T1000 (cell line): ENCODE measurements at places on chromosomes 3 and 15.

- DNase-seq, result no peak
These were observed 29.1 kb downstream of the DAPK2 start for GRCh38 chr15:64017082-64017588.

- no peak for DNase-seq
These were observed 149.7 kb upstream of the SUCLG2 start for GRCh38 chr3:67804089-67804488.

DNA sequence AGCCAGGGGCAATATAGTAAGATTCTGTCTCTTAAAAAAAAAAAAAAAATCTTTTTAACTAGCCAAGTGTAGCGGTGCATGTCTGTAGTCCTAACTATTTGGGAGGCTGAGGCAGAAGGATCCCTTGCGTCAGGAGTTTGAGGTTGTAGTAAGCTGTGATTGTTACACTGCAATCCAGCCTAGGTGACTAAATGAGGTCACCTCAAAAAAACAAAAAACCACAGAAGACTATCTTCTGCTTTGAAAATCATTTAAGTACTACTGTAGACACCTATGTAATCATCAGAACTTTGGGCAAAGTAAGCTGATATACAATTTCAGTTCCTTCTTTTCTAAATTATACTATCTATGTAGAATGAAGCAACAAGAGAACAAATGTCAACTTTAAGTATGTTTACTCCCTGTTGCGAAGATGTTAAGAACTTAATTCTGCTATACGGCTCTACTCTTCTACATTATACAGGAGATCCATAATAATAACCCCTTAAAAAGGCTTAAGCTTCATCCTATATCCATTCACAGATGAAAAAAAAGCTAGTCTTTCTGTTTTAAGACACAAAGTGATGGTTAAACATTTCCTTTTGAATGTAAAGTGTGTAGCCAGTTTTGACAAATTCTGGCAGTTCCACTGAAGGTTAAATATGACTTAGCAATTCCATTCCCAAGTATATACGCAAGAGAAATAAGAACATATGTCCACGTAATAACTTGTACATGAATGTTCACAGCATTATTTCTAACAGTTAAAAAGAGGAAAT lies 15.2 kb downstream of the DAZL start:
- DNase-seq, result no peak

DNA sequence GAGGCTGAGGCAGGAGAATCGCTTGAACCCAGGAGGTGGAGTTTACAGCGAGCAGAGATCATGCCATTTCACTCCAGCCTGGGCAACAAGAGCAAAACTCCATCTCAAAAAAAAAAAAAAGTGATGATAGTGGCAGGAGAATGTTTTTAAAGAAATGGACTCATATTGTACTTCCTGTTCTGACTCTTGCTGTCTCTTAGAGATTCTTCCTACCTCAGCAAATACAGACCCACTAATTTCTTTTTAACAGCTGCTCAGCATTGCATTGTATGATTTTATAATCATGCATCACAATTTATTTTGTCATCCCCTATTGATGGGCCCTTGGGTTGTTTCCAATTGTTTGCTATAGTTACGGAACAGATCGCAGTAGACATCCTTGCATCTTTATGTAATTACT lies 8.8 kb upstream of the ANKDD1A start:
- no peak for DNase-seq

DNA sequence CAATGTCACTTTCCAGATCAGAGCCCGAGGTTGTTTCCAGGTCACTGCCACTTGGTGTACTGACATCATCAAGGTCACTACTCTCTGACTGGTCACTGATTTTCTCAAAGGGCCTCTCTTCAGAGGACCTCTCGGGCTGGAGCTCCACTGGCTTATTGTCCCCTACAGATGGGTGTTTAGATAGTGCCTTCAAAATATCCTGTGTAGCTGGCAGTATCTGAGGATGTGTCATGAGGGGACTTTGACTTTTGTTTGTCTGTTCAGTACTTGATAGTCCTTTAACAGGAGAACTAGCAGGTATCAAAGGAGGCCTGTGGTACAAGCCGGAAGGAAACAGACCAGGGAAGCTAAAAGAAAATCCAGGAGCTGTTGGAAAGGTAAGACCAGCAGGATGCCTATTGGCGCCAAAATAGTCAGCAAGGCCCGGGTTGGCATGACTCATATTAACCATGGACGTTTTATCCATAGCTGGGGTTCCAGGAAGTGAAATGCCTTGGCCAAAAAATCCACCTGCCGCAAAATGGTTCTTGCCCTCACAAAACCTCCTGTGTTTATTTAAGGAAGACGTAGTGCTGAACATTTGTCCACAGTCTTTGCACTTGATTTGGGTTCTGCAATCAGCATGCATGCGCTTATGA lies 547.3 kb downstream of the MECOM start:
- DNase-seq, result no peak

DNA sequence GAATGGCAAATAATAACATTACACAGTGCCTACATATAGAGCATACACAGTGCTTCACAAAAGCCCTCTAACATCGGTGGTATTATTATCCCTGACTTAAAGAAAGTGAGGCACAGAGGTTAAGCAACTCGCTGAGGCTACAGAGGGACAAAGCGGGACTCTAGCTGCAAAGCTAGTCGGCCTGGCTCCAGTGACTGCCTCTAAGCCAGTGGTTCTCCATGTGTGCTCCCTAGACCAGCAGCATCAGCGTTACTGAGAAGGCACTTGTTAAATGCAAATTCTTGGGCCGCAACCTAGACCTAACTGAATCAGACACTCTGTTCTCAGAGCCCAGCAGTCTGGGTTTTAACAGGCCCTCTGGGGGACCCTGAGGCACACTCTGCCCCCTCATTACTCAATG lies 33.1 kb upstream of the LIPC start:
- DNase-seq, result no peak

- no peak for DNase-seq
These were observed 525 bp upstream of the FSTL1 start for GRCh38 chr3:120451272-120451761.

DNA sequence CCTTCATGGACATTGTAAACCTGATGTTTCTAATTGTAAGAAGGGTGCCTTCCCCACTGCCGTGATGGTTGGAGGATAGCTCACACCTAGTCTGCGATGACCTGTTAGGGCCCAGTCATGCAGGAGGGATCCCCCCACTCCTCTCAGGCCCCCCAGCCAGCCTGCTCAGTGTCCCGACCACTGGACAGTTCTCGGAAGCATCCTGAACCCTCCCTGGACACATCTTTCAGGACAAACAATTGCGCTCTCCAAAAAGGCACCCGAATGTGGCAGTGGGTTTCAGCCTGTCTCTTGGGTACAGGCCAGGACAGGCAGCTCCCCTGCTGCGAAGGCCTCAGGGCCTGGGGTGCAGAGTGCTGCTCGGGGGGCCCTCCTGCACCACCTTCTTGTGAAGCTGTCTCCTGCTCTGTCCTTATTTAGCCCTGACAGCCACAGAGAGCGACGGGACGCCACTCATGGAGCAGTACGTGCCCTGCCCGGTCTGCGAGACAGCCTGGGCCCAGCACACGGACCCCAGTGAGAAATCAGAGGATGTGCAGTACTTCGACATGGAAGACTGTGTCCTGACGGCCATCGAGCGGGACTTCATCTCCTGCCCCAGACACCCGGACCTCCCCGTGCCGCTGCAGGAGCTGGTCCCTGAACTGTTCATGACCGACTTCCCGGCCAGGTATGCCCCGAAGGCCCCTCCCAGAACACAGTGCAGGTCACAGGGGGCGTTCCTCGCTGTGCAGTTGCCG lies 132.3 kb downstream of the LRRK1 start:
- DNase-seq, result no peak
